ENCODE measurements at places on chromosomes 12 and 14. TPM values are rescaled to one million over a fixed set of nuclear protein-coding genes. Genes with fewer than 3 reads are reported as not detected.

HOXC6 gene
- 23.1 TPM for polyA plus RNA-seq

P2RX2 gene
- polyA plus RNA-seq: not detected

SLC6A12 gene
- polyA plus RNA-seq: 0.35 TPM

OSBPL8 gene
- polyA plus RNA-seq: 8.0 TPM

Data from adrenal gland (tissue), 19 donors.